SK-MEL-5 (cell line): ENCODE measurements at places on chromosomes 3 and 15.

DNA sequence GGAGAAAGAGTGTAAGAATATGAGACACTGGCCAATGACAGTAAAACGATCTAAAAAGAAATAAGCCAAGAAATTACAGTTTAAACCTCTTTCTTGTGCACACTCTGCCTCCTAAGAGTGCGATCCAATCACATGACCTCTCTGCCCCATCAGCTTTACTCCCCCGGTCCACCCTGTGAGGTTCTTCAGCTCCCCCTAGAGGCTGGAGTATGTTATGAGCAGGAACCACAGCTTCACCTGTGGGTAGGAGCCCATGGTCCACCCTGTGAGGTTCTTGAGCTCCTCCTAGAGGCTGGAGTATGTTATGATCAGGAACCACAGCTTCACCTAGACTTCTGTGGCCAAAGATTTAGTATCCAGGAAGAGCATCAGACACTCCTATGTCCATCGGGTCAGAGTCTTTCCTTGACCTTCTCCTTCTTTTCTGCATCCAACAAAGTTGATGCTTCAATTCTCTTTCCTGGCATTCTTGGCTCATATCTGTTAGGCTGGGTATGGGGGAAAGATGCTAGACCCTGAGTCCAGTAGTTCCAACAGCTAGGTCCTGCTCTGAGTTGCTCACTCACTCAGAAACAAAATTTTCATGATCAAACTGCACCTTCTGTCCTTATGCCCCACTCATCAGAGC lies 164.0 kb downstream of the MINAR1 start:
- DNase-seq = peak; percentile 98

- no peak for DNase-seq
Observed at GRCh38 chr15:33551860-33552259, 241.1 kb downstream of the RYR3 start.

DNA sequence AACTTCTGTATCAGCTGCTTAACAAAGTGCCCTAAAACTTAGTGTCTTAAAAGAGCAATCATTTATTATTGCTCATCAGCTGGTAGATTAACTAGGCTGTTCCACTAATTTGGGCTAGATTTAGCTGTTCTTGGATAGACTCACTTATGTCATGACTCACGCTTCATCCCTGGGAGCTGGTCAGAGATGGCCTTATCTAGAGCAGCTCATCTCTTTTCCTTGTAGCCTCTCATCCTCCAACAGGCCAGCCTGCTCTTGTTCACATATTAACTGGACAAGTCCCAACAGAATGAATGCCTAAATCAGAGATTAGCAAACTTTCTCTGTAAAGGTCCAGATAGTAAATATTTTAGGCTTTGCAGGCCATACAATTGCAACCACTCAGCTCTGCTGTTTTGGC lies 66.9 kb upstream of the PLAAT1 start:
- DNase-seq = no peak

- DNase-seq = no peak
Observed at GRCh38 chr3:76436894-76437293, 603.0 kb upstream of the ROBO2 start.

DNA sequence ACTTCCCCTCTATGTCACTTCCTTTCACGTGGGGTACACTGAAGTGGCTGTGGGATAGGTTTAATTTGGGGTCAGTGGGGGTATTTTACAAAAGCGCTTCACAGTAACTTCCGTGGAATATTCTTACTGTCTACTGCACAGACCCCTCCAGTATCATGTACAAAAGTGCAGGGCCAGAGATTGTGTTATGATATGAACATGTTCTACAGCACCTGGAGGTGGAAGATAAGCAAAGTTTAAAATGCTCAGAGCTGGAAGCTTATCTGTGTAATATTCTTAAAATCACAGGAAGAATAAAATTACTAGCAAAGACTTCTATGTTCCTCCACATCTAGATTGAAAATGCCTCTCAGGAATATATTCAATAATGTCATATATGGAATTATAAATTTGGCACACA lies 84.1 kb upstream of the TRIM42 start:
- no peak for DNase-seq

DNA sequence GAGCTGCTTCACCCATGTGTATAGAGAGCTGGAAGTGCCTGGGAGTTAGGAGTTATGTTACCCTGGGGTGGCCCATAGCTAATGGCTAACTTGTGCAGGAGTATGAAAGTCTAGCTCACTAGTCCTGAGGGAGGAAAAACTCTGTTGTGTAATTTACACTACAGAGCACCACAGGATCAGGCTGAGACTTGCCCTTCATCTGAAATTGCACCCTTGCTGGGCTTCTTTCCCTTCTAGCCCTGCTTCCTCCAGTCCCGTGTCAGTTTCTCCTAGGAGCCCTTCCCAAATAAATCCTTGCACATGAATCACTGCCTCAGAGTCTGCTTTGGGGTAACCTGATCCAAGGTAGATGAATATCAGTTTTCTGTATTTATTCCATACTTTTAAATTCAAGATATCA lies 40.0 kb downstream of the CTXND1 start:
- DNase-seq = no peak

GRCh38 chr3:132445817-132446216 lies 28.5 kb downstream of the DNAJC13 start:
- peak; percentile 87 for DNase-seq

GRCh38 chr3:184189421-184189820 lies 3.4 kb downstream of the ABCF3 start:
- no peak for DNase-seq

DNA sequence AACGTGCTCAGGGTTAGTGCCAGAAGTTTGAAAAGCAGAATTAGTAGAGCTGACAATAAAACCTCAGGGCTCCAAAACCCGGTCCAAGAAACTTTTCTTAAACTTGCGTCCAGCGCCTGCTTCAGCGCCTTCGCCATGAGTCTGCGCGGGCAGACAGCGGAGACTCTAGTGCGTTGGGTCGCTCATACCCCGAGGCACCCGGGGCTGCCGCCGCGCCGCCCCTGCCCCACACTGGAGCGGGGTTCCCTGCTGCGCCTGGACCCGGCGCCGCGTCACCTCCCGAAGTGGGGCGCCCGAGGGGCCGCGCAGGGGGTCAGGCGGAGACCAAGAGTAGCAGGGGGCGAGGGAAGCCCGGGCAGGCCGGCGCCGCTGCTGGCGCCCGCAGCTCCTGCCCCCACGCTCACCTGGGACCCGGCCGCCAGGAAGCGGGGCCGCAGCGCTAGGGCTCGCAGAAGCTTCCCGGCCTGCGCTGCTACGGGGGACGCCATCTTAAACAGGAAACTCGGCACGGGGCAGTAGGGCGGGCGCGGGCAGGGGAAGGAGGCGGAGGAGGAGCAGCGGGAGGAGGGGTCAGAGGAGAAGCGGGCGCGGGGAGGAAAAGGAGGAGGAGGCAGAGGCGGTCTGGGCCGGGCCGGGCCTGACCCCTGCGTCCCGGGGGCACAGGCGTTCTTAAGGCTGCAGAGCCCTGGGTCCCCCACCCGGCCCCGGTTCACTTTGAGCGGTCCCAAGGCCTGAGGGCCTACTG lies at the start of gene SUCLG2:
TSS of gene SUCLG2 (minus strand) at position 514 of the 745 bp plus-strand sequence. CDS start at position 488, 26 bp downstream.
- peak; percentile 88 for DNase-seq

DNA sequence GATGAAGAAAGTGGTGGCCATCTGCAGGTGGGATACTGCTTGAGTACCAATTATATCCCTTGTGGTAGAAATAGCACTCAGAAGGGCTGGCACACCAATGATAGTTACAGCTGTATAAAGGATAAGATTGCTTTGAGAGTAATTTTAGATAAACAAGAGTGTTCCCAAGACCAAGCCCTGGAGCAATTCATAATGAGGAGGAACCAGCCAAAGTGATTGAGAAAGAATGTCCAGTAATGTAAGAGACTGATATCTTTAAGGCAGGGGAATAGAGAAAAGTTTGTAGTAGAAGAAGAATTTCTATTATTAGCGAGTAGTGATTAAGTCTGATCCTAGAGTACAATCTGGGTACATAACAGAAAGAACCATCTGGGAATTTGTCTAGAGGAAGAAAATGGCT lies 945.1 kb downstream of the OTOL1 start:
- no peak for DNase-seq

DNA sequence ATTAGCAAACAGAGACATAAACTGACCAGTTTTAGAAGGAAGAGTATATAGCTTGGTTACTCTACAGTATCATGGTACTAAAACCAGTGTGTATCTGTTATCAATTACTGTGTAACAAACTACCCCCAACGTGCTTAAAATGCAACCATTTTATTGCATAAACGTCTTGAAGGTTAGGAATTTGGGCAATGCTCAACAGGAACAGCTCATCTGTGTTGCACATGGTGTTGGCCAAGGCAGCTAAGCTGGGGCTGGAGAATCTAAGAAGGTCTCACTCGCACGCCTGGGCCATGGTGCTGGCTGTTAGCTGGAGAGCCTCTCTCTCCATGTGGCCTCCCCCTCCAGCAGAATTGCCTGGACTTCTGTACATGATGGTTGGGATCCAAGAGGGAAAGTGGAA lies 81.2 kb upstream of the THBS1 start:
- no peak for DNase-seq
